ENCODE measurements at places on chromosomes 11 and 22.

- peak; percentile 25 for DNase-seq
Measured at GRCh38 chr11:120985718-120986569, 38.0 kb upstream of the TBCEL start.

DNA sequence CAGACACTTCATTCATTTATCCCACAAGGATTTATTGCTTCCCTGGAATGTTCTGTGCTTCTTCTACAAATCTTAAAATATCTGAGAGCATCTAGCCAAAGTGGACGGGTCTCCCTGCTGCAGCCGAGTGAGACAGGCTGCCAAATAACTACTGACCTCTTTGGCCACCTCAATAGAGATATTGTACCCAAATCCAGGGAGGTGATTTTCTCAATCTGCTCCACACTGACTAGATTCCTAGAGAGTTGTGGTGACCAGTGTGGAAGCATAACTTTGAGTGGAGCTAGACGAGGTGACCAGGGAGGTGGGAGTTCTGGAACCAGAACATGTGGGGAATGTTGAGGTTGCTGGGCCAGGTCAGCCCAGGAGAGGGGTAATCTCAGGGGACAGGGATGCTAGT lies 77.5 kb downstream of the THAP12 start:
- DNase-seq = no peak

- no peak for DNase-seq
Measured at GRCh38 chr11:36398231-36398953, 102.3 kb downstream of the PRR5L start.

GRCh38 chr22:22798716-22799115 lies 88.9 kb upstream of the IGLL5 start:
- no peak for DNase-seq

DNA sequence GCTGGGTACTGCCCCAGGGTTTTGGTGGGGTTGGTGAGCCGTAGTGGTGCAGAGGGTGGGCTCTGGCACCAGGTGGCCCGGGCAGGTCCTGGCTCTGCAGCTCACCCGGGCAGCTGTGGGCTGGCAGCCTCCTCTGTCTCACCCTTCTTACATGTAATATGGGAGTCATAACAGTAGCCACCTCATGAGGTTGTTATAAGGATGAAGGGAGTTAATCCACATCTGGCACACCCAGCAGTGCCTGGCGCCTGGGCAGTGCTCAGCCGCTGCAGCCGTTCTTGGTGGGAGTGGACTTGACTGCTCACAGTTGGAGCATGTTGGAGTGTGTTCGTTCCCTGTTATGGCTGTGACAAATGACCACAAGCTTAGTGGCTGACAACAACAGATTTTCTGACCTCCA lies 28.7 kb downstream of the IGHMBP2 start:
- DNase-seq = no peak

DNA sequence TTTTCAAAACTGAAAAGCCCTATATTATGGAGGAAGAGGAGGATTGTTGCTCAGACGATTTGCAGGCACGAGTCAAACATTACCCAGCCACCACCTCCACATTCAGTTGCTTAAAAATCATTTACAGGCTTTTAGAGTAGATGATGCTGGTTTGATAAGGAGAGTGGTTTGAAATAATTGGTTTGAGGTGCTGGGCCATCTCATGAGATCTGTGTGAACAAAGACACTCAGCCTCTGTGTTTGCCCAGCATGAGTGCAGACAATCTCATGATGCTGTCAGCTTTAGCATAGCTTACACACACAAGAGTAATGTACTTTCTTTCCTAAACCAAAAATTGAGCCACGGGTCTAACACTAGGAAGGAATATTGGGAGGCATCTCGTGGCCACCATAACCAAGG lies 4.3 kb downstream of the SLC43A3 start:
- no peak for DNase-seq

GRCh38 chr11:79101656-79102055 lies 339.2 kb downstream of the TENM4 start:
- DNase-seq = no peak

DNA sequence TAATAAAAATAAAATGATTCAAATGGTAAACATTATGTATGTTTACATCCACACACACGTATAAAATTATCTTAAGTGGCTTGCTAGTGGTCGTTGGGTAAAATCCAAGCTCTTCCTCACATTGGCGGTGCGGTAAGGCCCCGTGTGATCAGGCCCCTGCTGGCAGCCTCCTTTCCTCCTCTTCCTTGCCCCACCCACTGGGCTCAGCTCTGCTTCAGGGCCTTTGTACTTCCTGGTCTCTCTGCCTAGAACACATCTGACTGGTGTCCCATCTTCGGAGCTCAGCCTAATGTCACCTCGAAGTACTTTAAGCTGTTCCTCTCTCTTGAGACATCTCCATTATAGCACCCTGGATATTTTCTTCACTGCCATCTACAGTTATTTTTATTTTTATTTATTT lies 52.8 kb downstream of the OSBP2 start:
- DNase-seq = no peak

DNA sequence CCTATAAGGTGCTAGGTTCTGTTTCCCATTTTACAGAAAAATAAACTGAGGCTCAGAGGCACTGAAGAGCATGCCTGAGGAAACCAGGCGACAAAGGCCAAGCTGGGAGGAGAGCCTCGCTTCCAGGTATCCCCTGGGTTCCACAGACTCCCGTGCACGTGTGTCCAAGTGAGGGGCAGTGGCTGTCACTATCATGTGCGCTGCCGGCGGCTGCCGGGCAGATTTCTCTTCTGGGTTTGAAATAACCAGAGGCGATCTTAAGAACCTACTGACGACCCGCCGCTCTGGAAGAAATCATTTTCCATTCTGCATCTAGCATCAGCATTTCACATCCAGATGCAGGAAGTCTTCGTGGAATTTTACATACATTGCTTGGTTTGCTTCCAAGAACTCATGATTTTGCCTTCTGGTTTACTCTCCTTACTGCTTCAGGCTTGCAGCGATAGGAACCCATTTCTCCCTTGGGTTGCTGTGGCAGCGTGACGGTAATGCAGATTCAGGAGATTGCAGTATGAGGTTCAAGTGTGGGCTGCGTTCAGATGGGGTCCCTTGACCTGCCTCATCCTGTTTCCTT lies 28.6 kb downstream of the ARHGAP8 start:
- no peak for DNase-seq

DNA sequence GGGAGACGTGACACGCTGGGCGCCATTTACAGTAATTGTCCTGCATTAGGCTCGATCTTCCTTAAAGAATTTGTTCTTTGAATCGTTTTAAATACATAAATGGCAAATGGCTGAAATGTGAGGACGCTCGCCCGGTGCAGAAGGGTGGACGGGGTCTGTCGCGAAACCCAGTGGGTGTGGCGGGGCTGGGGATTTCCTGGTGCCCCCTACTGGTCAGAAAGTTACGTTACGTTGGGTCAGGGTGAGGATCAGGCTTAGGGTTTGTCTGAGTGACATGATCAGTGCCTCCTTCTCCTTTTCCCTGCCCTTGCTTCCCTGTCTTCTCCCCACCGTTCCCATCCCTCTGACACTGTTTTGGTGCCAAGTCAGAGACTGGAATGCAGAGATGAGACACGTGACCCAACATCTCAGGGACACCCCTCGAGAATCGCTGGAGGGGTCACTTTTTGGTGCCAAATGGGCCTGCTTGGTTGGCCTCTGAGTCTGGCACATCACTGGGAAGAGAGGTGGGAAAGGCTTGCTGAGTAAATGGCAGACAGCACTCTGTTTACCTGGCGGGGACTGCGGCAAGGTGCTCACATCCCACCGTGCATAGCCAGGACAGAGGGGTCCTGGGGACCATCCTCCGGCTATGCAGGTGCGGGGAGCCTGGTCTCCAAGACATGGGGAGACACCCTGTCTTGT lies 1107.6 kb downstream of the BRD1 start:
- no peak for DNase-seq

GRCh38 chr11:17445240-17445795 lies 31.3 kb downstream of the ABCC8 start:
- no peak for DNase-seq

DNA sequence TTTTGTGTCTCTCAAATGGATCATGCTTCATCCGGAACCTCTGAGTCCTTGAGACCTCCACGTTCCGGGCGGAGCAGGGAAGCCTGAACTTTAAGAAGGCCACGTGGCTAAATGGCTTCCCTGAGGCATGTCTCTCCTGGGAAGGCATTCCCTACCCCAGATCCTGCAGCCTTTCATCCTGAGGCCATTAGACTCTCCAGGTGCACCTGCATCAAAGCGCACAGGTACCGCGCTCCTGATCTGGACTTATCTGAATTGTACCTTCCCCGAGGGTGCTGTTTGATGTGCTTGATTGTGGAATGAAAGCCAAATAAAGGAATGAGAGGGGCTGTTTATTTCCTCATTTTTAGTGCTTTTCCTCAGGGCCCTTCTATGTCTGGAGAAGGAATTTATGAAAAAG lies 22.5 kb downstream of the C22orf31 start:
- DNase-seq = no peak

GRCh38 chr11:72446929-72447769 lies 12.8 kb upstream of the CLPB start:
- DNase-seq = no peak

DNA sequence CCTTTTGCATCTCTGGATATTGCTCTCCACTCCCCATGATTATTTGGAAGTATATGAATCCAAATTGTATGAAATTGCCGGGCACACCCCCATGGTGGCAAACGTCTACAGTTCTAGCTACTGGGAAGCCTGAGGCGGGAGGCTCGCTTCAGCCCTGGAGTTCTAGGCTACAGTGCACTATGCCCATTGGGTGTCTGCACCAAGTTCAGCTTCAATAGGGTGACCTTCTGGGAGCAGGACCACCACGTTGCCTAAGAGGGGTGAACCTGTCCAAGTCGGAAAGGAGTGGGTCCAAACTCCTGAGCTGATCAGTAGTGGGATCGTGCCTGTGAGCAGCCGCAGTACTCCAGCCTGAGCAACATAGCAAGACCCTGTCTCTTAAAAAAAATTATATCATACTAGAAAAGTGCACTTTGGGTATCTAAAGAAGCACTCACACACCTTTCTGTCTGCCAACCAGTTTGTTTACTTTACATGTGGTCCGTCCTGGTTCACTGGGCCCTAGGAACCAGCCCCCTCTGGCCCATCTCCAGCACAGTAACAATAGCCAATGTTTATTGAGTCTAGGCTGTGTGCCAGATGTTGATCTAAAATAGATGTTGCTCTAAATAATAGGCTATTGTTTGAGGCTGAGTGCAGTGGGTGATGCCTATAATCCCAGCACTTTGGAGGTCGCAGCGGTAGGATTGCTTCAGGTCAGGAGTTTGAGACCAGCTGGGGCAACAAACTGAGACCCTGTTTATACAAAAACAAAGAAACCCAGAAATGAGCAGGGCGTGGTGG lies 16.4 kb upstream of the KAT5 start:
- peak; percentile 21 for DNase-seq

GRCh38 chr11:28337701-28338100 lies 229.5 kb downstream of the METTL15 start:
- DNase-seq = no peak

DNA sequence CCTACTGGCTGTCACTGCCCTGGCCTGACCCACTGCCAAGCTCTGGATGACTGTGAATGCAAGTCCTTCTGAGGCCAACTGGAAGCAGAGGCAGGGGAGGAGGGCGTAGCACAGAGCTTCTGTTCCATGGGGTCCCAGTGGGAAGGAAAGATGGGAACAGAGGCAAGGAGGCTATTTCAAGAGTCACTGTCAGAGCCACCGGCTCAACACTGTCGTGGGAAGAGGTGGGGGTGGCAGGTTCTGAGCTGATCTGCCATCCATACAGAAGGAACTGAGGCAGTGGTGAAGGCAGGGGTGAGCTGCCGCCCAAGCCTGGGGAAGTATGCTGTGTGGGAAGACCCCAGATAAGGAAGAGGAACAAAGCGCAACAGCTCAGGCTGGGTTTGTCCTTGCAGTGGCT lies 54.7 kb downstream of the SGSM3 start:
- DNase-seq = no peak

- no peak for DNase-seq
Measured at GRCh38 chr11:34027516-34028408, 23.8 kb upstream of the CAPRIN1 start.

DNA sequence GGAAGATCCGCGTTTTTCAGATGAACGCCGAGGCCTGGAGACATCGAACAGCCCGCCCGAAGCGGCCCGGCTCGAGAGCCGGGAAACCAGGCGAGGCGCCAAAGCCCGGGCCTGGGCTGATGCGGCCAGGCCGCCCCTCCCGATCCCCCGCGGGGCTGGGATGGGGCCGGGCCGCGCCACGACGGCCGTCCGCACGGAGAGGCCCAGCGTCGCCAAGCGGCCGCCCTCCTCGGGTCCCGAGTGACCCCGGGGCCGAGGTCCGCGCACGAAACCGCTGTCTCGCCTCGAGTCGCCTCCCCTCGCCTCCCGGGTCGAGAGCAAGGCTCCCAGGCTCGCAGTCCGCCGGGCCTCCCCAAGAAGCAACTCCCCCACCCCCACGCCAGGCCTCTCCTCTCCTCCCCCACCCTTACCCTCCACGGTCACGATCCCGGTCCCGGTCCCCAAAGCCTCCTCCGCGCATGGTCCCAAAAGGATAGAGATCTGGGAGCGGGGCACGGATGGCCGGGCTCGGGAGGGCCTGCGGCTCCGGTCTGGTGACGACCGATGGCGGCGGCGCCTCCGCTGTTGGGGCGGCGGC lies 482 bp downstream of the DDX17 start:
- peak; percentile 96 for DNase-seq

DNA sequence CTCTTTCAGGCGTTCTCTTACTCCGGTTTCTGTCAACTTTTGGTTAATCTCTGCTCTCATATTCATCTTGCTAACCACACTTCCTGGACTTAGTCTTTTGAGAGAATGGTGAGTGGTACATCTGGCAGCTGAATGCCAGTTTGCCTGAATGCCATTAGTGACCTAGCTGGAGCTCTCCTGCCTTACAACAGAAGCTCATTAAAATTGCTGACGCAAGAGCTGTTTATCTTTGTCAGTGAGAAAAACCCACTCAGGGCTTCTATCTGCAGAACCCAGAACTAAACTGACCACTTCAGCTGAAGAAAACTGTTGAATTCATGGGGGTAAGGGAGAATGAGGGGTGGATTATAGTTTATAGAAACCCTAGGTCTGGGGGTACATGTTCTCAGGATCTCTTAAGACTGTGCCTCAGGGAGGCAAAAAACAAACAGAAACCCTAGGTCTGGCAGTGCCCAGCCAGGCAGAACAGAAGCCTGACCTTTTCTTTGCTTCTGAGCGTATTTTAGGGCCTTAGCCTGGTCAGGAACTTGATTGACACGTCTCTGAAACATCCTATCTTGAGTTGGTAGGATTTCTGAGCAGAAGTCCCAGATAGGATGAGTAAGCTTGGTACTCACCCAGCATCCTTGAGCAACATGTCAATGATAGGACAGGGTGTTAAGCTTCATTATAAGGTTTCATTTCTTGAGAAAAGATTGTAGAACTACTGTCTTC lies 52.8 kb upstream of the YWHAH start:
- no peak for DNase-seq
